ENCODE measurements at places on chromosomes 1 and 21.

GRCh38 chr1:16905110-16905867 lies 9.5 kb downstream of the RNU1-2 start:
- DNase-seq: peak; percentile 61

GRCh38 chr1:246582301-246583055 lies 16.2 kb downstream of the CNST start:
- DNase-seq: no peak

DNA sequence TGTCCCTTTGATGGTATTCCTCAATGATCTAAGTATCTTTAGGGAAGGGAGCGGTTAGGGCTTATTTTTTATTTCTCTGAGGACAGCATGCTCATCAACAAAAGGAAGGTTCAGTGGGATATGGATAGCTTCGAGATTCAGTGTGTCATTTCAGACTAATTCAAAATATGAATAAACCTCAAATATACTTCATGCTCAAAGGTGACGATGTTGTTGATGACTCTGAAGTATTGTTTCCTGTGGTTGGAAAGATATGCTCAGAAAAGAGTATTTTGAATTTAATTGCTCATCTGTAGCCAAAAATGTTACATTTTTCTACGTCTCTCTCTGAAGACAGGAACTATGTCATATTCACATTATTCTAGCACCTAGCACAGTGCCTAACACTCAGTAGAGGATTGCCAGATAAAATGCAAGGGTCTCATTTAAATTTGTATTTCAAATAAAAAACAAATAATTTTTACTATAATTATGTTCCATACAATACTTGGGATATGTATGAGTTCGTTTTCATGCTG lies 1.8 kb upstream of the FCRL3 start:
- DNase-seq: no peak

- no peak for DNase-seq
These were observed 7.7 kb downstream of the LRRC71 start for GRCh38 chr1:156928043-156928602.

DNA sequence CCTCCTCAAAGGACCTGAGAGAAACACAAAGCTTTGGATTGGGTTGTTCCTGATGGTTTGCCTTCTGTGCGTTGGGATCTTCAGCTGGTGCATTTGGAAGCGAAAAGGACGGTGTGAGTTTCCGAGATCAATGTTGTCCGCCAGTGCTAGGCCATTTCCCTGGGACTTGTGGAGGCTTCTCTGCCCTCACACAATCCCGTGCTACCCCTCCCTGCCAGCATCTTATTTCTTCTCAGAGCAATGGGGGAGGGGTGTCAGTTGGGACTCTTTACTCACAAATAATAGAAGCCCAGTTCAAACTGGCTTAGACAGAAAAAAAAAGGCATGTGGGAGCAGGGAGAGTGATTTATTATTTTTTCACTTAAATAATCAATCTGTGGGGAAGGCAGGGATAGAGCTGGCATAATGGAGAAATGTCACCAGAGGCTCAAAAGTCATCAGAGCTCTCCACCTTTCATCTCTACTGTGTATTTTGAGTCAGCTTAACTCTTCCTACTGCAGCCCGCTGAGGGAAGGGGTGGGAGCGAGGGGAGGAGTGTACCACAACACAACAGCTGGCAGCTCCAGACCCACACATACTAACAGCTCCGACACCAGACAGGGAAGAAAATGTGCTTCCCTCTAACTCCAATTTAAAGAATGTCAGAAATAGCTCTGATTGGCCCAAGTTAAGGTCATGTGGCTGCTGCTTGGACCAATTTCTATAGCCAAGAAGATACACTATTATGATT lies 22.4 kb downstream of the LY9 start:
- DNase-seq: no peak

GRCh38 chr1:8078176-8078671 lies 52.1 kb upstream of the ERRFI1 start:
- DNase-seq: peak; percentile 47

Measured in AG20443 (cell line).